Osteoblast (primary cell): ENCODE measurements at places on chromosomes 5 and 9. TPM values are rescaled to one million over a fixed set of nuclear protein-coding genes. Genes with fewer than 3 reads are reported as not detected.

DNA sequence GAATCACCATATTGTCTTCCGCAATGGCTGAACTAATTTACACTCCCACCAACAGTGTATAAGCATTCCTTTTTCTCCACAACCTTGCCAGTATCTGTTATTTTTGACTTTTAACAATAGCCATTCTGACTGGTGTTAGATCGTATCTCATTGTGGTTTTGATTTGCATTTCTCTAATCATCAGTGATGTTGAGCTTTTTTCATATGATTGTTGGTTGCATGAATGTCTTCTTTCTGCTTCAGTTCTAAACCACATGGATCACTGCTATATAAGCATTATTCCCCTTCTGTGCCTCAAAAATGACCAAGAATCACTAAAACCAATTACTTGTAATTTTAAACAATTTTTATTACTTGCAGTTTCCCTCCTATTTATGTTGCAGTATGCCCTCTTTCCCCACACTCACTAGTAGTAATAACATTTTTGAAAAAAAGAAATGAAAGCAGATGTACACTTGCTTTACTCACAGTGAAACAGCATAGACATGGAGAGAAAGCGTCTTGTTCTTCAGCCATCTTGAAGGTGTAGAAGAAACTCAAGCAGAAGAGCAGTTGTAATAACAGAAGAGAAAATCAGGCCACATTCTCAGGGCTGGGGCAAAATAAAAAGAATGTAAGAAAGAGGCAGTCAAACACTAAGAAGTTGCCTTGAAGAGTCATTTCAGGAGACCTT is 4.5 kb upstream of the TMEM252 start:
- DNase-seq: no peak

GRCh38 chr5:39638813-39639212 is 214.0 kb upstream of the DAB2 start:
- DNase-seq: no peak

Gene CDX1
- 0.29 and 0.36 TPM in 2 replicates for total RNA-seq

- DNase-seq: no peak
Measured at GRCh38 chr9:15278091-15278687, 28.8 kb downstream of the TTC39B start.

DNA sequence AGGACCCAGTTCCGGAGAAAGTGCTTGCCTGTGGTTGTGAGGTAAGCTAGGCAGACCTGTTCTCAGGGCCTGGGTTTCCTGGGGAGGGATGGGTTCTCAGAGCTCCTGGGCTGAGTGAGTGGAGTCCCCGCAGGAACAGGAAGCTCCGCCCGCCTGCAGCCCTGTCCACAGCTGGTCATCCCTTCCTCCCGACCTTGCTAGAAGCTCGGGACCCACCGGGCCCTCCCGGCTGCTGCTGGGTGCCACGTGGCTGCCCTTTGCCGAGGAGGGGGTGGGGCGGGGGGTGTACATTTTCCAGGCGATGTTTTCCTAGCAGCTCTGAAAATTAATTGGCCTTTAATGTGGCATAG is 198.1 kb downstream of the C9orf50 start:
- no peak for DNase-seq

- DNase-seq: no peak
Measured at GRCh38 chr5:17282283-17283120, 65.1 kb downstream of the BASP1 start.

- DNase-seq: no peak
Measured at GRCh38 chr5:174549254-174549653, 175.1 kb upstream of the MSX2 start.

Gene ETF1
- total RNA-seq: 113 and 116 TPM in 2 replicates

GRCh38 chr9:27333241-27334052 is 36.5 kb upstream of the EQTN start:
- peak; percentile 88 for DNase-seq

Gene SLC2A6
- 25.3 TPM in 2 replicates for total RNA-seq

Gene SPAG8
- 0.88 and 2.2 TPM in 2 replicates for total RNA-seq
